ENCODE measurements at places on chromosomes 6 and 20.
A peak's percentile ranks its signal among the peaks of the same experiment; 100 is the strongest.

GRCh38 chr20:57713505-57713903 lies 3.7 kb upstream of the PMEPA1 start:
- H3K27me3 ChIP-seq = peaks cover 3% of the 10 kb centered on the region
- DNase-seq = no peak
- no peaks in the 10 kb centered on the region for H3K36me3 ChIP-seq
- H3K27ac ChIP-seq = no peak overlapping the region
- peaks cover 25% of the 10 kb centered on the region for H3K4me1 ChIP-seq

- H3K27me3 ChIP-seq = no peaks in the 10 kb centered on the region
- H3K4me3 ChIP-seq = no peak overlapping the region
- DNase-seq = no peak
- no peaks in the 10 kb centered on the region for H3K36me3 ChIP-seq
- H3K27ac ChIP-seq = no peak overlapping the region
Observed at GRCh38 chr6:15426901-15427300, 181.0 kb downstream of the JARID2 start.

- peaks cover 12% of the 10 kb centered on the region for H3K4me1 ChIP-seq
- no peaks in the 10 kb centered on the region for H3K27me3 ChIP-seq
- H3K4me3 ChIP-seq = no peak overlapping the region
- no peak for DNase-seq
Observed at GRCh38 chr6:90253631-90254030, 43.0 kb downstream of the BACH2 start.

GRCh38 chr6:156933201-156934068 lies 156.3 kb downstream of the ARID1B start:
- peaks cover 6% of the 10 kb centered on the region for H3K4me1 ChIP-seq
- H3K27ac ChIP-seq = no peak overlapping the region
- no peak for DNase-seq
- peaks cover 5% of the 10 kb centered on the region for H3K36me3 ChIP-seq
- no peaks in the 10 kb centered on the region for H3K27me3 ChIP-seq

DNA sequence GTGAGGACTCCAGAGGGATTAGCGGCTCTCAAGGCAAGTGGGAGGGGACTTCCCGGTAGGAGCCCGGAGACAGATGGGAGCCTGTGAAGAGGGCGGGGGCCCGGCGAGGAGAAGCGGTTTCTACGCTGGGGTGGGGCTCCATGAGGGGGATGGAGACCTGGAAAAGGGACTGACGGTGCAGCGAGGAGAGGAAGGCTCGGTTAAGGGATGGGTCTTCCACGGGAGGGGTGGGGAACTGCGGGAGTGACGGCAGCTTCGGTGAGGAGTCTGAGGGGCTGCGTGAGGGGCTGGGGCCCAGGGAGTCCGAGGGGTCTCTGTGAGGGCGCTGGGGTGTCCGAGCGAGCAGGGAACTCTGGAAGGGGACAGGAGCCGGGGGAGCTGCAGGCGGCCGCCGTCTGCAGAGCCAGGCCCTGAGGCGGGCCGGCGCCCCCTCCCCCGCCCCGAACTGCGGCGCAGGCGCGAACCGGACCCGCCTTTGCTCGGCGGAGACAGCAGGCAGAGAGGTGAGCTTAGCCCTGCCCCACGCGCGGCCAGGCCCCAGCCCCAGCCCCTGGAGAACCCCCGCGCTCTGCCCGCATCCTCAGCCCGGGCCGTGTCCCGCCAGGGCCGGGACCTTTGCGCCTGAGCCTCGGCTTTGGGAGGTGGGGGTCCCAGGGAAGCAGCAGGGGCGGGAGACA lies at the start of gene NRSN2:
Gene NRSN2 (plus strand): TSS at position 472 of the 677 bp plus-strand sequence. CDS start 2,533 bp downstream, outside the sequence.
- DNase-seq = no peak
- peak within 1 kb of the TSS; percentile 81 for H3K4me3 ChIP-seq
- H3K27ac ChIP-seq = no peak within 1 kb of the TSS
- H3K4me1 ChIP-seq = peaks cover 23% of the 10 kb centered on the region
- H3K27me3 ChIP-seq = no peaks in the 10 kb centered on the region

- H3K36me3 ChIP-seq = no peaks in the 10 kb centered on the region
- no peaks in the 10 kb centered on the region for H3K27me3 ChIP-seq
- no peak overlapping the region for H3K27ac ChIP-seq
- no peak for DNase-seq
Observed at GRCh38 chr6:67883500-67884366, 751.3 kb upstream of the ADGRB3 start.

DNA sequence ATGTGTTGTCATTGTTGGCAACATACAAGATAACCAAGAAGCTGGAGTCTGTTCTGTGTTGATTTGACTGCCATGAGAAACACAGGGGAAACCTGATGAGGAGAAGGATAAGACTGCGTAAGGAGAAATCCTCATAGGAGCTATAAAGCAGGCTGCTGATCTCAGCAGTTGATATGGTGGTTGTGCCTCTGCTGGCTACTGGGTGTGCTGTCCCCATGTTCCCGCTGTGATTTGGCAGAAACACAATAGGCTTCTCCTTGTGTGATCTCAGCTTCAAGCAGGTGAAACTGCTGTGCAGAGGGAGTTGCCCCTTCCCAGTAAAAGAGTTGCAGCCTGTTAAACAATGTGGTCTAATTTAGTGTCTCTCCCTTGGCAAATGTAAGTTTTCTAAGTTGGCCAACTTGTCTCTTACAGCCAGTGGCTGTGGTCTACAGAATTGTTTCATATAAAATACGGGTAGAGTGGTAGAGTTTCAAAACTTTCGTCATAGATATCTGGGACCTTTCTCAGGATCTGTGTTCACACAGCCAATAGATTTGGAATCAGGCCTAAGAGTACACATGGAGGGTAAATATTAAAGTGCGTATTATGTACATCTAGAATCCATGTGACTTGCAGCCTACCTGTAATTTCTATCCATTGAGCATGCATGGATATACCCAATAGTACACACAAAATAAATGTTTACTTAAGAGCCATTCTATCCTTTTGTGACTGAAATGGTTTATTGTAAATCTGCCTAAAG lies 78.4 kb downstream of the RNF144B start:
- no peak overlapping the region for H3K4me3 ChIP-seq
- H3K36me3 ChIP-seq = peaks cover 5% of the 10 kb centered on the region
- no peak for DNase-seq
- H3K27ac ChIP-seq = no peak overlapping the region
- H3K4me1 ChIP-seq = no peaks in the 10 kb centered on the region
- H3K27me3 ChIP-seq = no peaks in the 10 kb centered on the region

DNA sequence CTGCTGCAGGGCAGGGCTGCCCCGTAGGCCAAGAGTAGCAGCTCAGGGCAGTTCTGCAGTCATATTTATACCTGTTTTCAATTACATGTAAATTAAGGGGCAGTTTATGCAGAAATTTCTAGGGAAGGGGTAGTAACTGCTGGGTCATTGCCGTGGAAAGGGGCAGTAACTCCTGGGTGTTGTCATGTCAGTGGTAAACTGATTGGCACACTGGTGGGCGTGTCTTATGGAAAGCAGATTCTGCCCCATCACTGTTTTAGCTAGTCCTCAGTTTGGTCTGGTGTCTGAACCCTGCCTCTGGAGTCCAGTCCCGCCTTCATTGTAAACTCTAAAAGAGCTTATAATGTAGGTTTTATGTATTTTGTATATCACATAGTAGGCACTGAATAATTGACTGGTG lies 22.1 kb downstream of the MAP3K4 start:
- H3K36me3 ChIP-seq = peaks cover 4% of the 10 kb centered on the region
- no peak for DNase-seq
- H3K27me3 ChIP-seq = no peaks in the 10 kb centered on the region

DNA sequence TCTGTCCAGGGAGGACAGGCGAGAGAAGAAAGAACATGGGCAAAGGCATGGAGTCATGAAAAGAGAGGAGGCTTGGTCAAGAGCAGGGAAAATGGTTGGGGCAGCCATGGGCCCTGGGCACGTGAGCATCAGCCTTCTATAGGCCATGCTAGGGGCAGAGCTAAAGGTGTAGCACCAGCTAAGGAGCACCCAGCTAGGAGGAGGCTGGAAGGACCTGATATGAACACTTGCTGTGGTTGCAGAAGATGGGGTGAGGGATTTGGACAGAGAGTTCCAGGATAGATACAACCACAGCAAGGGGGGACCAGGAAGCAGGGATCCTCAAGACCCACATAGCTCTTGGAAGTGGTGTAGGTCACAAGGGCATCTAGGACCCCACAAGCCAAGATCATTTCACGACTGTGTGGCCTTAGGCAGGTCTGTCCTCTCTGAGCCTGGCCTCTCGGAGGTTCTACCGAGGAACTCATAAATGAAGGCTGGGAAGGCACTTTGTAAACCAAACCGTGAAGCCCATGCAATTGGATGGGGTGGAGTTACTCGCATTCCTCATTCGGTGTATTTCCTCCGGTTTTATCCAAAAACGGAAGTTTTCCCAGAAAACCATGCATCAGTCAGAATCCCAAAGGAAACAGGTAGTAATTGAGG lies 74.0 kb upstream of the TOP1 start:
- H3K36me3 ChIP-seq = no peaks in the 10 kb centered on the region
- H3K27me3 ChIP-seq = no peaks in the 10 kb centered on the region
- no peak overlapping the region for H3K4me3 ChIP-seq
- DNase-seq = no peak
- H3K27ac ChIP-seq = no peak overlapping the region
- H3K4me1 ChIP-seq = no peaks in the 10 kb centered on the region

- no peak overlapping the region for H3K27ac ChIP-seq
- H3K27me3 ChIP-seq = no peaks in the 10 kb centered on the region
- H3K4me3 ChIP-seq = no peak overlapping the region
- H3K36me3 ChIP-seq = no peaks in the 10 kb centered on the region
- H3K4me1 ChIP-seq = no peaks in the 10 kb centered on the region
Observed at GRCh38 chr20:3349786-3350185, 57.7 kb downstream of the DNAAF9 start.

DNA sequence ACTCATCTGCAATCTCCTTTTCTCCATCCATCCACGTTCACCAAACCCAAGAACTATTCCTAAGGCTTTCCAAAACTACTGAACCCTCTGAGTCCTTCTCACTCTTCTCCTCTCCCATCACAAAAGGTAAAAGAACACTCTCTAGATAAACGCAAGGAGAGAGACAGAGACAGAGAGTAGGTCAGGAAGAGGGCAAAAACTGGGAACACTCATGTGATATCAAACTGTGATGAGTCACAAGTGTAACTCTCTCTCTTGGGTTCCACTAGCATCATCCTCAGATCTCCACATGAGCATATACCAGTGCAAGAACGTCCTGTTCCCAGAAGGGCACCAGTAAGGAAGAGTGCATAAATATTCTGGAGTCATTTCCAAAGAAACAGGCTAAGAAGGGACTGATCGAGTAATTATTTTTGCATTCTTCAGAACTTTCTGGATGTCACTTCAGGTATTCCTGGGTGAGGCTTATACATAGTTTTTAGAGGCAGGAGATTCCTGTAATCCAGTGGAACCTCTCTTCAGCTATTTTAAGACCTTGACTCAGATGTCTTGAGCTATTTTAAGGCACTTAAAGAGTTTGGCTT lies 47.3 kb upstream of the STXBP5 start:
- H3K4me1 ChIP-seq = no peaks in the 10 kb centered on the region
- no peaks in the 10 kb centered on the region for H3K27me3 ChIP-seq
- DNase-seq = no peak
- H3K36me3 ChIP-seq = no peaks in the 10 kb centered on the region
- H3K4me3 ChIP-seq = no peak overlapping the region
- no peak overlapping the region for H3K27ac ChIP-seq

GRCh38 chr6:111747829-111748228 lies 125.4 kb downstream of the FYN start:
- DNase-seq = no peak
- H3K27ac ChIP-seq = peak overlapping the region; percentile 1
- H3K27me3 ChIP-seq = no peaks in the 10 kb centered on the region
- peaks cover 24% of the 10 kb centered on the region for H3K36me3 ChIP-seq

- H3K4me3 ChIP-seq = no peak overlapping the region
- no peaks in the 10 kb centered on the region for H3K4me1 ChIP-seq
- no peak overlapping the region for H3K27ac ChIP-seq
- no peaks in the 10 kb centered on the region for H3K27me3 ChIP-seq
- DNase-seq = no peak
- no peaks in the 10 kb centered on the region for H3K36me3 ChIP-seq
Observed at GRCh38 chr20:37161830-37162549, 17.1 kb upstream of the RPN2 start.

GRCh38 chr20:1214838-1215261 lies 11.0 kb upstream of the RAD21L1 start:
- H3K4me1 ChIP-seq = peaks cover 30% of the 10 kb centered on the region
- H3K27me3 ChIP-seq = no peaks in the 10 kb centered on the region
- H3K27ac ChIP-seq = no peak overlapping the region
- H3K4me3 ChIP-seq = no peak overlapping the region

DNA sequence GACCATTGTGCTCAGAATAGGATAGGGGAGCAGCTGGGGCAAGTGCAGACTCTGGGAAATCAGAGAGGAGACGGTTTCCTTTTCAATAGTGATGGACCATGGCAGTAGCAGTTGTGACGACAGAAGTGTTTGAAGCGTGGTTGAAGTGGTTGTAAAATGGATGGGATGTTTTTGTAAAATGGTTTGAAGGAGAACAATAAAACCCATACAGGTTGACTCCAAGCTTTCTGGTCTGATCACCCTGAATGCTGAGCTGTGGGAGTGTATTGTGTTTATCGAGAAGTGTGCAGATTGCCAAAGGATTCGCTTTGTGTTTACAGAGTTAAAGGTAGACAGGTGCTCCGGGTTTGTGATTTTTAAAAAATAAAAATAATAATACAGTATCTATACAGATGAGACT lies 255.2 kb upstream of the SULF2 start:
- H3K4me1 ChIP-seq = no peaks in the 10 kb centered on the region
- H3K27me3 ChIP-seq = no peaks in the 10 kb centered on the region
- H3K36me3 ChIP-seq = no peaks in the 10 kb centered on the region
- H3K27ac ChIP-seq = no peak overlapping the region
- H3K4me3 ChIP-seq = no peak overlapping the region

DNA sequence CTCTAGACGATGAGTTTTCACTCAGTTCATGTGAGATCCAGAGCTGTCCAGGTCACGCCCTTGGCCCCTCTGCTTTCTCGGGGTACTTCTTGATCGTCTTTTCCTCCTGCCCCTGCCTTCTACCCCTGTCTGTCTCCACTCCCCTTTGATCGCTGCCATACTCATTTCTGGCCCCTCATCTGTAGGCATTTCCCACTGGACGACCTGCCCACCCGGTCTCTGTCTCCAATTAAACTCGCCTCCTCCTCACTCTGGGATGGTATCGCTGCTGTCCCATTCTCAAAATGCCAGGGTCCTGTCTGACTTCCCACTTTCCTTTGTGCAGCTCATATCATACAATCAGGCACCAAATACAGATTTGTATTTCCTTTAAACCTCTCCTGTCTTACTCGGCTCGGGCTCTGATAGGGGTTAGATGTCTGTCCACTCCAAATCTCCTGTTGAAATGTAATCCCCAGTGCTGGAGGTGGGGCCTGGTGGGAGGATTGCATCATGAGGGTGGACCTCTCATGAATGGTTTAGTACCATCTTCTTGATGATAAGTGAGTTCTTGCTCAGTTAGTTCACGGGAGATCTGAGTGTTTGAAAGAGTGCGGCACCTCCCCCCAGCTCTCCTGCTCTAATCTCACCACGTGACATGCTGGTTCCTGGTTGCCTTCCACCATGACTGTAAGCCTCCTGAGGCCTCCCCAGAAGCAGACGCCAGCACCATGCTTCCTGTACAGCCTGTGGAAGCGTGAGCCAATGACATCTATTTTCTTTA lies 3.5 kb upstream of the SYNJ2 start:
- H3K27me3 ChIP-seq = no peaks in the 10 kb centered on the region
- DNase-seq = no peak
- no peak overlapping the region for H3K4me3 ChIP-seq

GRCh38 chr20:16064989-16065707 lies 508.1 kb downstream of the KIF16B start:
- no peak overlapping the region for H3K4me3 ChIP-seq
- no peak overlapping the region for H3K27ac ChIP-seq
- no peaks in the 10 kb centered on the region for H3K36me3 ChIP-seq
- no peaks in the 10 kb centered on the region for H3K27me3 ChIP-seq
- H3K4me1 ChIP-seq = no peaks in the 10 kb centered on the region

All from CD4-positive, alpha-beta T cell (primary cell).